ENCODE measurements at places on chromosomes 5 and 9.
A peak's percentile ranks its signal among the peaks of the same experiment; 100 is the strongest.

GRCh38 chr9:19146441-19147024, 19.2 kb upstream of the PLIN2 start:
- no peak for DNase-seq

DNA sequence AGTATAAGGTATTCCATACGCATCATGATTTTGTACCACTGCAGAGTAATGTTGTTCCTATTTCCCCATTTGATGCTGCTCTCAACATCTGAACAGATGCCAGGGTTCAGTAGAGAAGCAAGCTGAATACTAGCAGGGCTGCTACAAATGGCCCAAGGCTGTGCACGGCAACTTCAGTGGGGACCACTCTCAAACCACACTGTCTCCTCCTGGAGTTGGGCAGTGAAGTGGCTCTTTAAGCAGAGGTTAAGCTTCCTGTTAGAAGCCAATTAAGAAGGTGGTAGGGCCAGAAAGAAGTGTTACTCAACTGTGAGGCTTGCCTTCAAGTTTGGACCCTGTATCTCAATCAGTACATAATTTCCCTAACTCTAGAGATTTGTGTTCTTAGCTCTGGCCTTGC, 32.0 kb downstream of the TMEM245 start:
- DNase-seq, result no peak

GRCh38 chr9:111969622-111970021, 73.0 kb downstream of the UGCG start:
- no peak for DNase-seq

DNA sequence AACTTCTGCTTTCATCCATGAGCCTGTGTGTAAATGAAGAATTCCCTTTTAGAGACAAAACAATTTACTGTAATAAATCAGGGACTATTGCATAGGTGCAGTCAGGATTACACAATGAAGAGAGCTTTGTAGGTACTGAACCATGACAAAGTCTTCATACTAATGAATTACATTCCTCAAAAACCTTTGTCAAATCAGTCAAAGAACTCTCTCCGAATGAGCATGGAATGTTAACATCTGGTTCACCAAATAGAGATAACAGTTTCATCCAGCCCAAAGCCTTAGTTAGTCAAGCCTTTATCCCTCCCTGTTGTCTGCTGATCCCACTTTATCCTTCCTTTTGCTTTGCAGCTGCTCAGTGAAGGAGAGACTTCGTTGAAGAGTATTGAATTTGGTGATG, 62.9 kb upstream of the DMRTA1 start:
- DNase-seq, result no peak

DNA sequence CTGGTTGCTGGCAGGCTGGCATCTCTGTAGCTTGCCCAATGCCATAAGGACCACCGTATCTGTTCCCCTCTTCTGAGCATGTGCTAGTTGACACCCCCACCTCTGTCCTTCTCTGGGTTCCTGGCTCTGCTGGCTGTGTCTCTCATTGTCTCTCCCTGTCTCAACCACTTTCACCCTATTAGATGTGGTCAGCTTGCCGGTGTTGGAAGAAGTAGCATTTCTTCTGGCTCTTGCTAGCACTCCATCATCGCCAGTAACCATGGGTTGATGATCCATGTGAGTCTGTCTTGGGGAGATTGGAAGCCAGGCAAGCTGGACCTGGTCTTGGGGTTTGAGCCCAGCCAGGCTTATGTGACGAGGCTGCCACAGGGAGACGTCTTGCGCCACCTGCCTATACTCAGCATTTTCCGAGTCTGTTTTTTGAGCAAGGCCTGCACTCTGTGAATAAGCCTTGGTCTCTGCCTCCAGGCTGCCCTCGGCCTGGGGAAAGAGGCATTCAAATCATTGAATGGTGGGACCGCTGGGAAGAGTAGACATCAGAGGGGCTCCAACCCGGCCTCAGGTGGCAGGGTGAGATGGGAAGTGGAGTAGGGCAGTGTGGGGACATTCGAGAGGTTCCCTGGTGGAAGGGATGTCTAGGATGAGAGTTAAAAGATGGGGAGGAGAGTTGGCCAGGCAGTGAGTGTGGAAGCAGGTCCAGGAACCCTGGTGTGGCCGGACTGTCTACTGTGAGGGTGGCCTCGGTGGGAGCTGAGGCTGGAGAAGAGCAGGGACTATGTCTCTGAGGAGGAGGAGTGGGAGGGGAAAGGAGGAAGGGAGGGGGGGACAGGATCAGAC, 74.3 kb downstream of the ZNF618 start:
- DNase-seq, result no peak

DNA sequence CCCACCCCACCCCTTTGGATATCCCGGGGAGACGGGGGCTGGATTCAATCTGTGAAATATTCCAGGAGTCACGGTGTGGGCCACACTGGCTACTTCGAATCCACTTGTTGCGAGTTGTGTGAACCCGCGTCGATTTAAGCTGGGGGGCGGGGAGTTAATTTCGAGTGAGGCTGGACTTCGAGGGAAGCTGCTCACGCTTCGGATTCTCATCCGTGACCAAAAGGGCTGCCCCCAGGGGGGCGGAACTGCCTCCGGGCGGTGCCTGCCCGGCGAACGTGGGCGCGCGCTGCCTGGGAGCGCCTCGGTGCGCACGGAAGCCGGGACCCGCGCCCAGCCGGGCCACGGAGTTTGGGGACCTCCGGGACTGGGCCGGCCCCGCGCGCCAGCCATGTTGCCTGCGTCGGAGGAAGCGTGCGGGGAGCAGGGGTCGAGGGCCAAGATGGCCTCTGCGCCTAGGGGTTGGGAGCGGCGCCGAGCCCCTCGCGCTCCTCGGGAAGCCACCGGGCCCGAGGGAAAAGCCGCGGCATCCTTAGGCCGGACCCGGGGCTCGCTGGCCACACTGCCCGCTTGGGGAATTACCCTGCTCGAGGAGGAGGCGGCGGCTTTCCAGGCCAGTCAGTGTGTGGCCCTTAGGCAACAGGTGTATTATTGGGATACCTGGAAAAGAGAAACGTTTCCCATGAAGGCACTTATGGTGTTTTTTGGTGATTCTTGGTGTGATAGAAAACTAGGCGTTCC, 975 bp downstream of the OCLN start:
- DNase-seq, result peak; percentile 0

GRCh38 chr9:132949709-132950108, 5.3 kb upstream of the TSC1 start:
- no peak for DNase-seq

DNA sequence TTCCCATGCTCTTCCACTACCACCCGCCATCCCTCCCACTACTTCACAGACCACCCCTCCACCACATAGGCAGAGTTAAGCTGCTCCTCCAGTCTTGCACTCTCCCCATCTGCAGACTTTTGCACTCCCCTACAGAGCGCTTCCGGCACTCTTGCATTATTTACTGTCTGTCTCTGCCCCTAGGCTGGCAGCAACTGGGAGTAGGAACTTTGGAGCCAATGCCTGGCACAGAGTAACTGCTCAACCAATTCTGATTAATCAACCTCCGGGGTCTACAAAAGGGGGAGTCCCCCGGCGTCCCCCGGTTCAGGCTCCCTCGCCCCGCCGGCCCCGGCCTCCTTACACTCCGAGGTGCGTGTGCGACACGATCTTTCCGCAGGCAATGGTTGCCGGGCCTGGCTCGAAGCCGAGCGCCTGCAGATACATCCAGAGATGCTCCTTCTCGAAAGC, 498 bp downstream of the HAUS6 start:
- no peak for DNase-seq

DNA sequence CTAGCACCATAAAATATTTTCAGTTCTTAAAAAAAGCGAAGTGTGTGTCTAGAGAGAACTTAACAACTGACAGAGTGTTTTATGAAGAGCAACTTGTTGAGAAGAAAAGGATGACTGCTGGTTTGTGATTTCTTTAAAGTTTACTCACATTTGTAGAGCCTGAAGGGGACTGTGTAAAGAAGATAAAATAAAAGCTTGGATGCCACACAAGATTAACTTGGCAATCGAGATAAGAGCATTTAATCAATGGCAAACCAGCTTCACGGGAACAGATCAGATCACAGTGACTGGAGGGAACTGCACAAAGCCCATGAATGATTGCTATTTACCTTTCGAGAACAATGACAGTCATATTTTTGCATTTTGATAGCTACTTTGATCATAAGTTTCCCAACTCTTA, 2013.1 kb upstream of the CDH9 start:
- DNase-seq, result no peak

DNA sequence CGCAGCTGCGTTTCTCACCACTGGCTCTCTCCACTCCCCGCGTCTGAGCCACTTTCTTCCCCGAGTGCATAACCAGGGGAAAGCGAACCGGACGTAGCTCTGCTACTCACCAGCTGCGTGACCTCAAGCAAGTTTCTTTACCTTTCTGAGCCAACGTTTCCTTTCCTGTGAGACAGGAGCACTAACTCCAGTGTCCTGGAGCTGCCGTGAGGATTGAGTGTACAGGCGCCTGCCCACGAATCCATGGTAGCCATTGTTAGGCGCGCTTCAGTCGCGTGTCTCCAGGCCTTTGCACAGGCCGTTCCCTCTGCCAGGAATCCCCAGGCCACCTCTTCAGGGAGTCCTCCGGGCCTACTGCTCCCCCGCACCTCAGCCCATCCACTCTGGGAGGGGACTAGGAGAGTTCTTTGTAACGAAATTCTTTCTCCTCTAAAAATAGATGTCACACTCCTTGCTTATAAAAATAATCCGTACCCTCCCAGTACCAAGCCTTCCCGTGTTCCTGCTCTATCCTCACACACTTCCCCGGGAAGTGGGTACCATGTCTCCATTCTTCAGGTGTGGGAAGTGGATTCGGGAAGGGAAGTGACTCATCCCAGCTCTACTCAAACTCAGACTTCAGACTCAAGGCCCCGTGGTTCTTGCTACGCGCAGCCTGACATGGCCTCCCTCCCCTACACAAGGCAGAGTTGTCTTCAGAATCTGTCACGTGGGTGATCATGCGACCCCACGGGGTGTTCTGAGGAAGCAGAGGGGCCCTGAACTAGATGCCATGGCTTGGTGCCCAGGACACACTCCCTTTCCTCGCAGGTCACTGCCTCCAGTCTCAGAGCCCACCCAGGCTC, 16.1 kb upstream of the CRB2 start:
- peak; percentile 19 for DNase-seq

DNA sequence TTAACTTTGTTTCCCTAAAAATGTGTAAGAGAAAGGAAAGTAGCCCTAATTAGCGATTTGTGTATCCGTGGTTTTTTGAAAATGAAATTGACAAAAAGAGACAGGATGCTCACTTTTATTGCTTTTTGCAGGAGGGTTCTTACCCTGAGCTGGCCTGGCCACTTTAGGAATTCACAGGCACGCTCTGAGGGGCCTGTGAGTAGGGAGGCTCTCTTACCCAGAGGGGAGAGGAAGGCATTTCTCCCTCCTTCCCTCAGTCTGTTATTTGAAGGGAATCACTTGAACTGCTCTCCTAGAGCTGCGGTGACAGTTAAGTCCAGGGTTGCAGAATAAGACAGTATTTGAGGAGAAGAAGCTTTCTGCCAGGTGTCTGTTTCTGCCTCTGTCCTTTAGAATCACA, 16.7 kb downstream of the PIK3R1 start:
- DNase-seq, result no peak

DNA sequence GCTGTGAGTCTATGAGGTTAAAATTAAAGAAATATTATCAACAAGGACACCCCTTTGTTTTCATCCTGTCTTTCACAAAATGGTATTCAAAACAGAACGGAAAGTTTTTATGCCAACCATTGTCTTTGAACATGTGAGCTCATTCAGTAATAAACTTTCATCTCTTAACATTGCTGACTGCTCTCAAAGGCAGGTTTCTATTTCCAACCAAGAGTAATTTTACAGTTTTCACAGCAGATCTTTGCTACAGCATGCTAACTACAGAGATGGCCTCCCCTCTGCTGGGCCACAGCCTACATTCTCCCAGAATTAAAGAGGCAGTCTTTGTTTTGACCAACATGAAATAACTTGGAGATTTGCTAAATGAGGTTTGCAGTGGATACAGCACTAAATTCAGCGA, 101.5 kb downstream of the DMRT2 start:
- DNase-seq, result no peak

DNA sequence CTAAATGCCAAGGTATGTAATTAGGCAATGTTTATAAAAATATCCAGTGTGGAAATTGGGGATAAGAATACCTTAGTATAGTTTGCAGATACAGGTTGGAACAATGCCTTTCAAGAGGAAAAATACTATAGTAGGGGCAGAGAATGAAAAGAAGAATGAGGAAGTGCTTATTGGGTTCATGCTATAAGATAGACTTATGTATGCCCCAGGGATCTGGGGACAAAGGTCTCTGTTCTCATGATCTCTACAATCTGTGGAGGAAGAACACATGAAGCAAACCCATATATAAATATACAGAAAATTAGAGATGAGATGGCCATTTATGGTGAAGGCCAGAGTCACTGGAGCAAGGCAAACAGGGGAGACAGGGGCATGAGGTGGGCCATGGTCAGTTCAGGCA, 106.5 kb upstream of the DAB2 start:
- no peak for DNase-seq

GRCh38 chr5:74556631-74557595, 83.6 kb downstream of the ENC1 start:
- DNase-seq, result no peak

DNA sequence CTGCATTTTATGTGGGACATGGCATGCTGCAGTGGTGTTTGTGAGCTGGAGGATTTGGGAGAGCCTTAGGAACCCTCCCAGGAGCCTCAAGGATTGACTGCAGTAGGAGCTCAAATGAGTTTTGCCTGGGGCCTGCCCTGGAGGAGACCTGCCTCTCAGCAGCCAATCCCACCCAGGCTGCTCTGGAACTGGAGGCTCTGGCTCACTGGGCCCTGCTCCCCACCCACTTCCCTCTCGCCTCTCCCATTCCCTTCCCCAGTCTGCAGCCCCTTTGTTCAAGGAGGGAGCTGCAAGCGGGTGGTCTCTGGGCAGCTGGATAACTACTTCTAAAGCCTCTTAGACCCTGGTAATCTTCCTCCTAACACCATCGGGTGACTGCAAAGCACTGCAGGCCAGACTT, 24.2 kb downstream of the KCNIP1 start:
- DNase-seq, result no peak

DNA sequence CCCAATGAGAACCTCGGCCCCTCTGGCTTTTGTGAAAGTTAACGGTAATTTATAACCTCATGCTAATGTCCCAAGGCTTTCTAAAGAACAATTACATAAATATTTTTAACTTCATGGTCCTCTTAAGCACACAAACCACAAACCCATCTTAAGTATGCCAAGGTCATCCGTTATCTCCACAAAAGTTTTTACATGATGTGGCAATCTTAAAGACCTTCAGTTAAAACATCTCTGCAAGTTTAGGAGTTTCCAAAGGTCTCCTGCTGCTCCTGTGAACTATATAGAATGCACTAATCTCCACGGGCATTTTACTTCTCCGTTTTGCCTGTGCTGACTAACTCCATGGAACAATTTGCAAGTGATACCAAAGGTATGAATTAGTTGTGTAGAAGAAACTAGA, 228.2 kb downstream of the TLE1 start:
- no peak for DNase-seq

DNA sequence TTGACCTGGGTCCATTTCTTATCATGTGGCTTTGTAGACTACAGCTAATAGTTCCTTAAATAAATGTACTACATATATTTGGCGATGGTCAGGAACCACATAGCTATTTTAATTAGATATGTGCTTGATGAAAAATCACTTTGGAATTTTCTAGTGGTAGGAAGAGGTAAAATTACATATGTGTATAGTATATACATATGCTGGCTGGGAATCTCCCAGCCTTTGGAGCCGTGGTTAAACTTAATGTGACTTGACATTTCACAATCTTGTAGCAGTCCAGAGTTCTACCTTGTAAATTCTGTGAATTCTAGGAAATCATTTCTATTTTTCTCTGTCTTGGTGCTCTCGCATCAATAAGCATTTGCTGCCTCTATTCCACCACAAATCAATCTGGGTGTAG, 565.0 kb downstream of the DMRTA1 start:
- DNase-seq, result no peak

All from C1 segment of cervical spinal cord (tissue), 14 donors.